ENCODE measurements at places on chromosomes 4 and X. TPM values are rescaled to one million over a fixed set of nuclear protein-coding genes. Genes with fewer than 3 reads are reported as not detected.

Gene SMR3B
- total RNA-seq = not detected

- no peak for DNase-seq
These were observed 47.6 kb downstream of the RPS3A start for GRCh38 chr4:151147000-151147399.

- DNase-seq = no peak
These were observed 15.6 kb downstream of the TET2 start for GRCh38 chr4:105162123-105162796.

DNA sequence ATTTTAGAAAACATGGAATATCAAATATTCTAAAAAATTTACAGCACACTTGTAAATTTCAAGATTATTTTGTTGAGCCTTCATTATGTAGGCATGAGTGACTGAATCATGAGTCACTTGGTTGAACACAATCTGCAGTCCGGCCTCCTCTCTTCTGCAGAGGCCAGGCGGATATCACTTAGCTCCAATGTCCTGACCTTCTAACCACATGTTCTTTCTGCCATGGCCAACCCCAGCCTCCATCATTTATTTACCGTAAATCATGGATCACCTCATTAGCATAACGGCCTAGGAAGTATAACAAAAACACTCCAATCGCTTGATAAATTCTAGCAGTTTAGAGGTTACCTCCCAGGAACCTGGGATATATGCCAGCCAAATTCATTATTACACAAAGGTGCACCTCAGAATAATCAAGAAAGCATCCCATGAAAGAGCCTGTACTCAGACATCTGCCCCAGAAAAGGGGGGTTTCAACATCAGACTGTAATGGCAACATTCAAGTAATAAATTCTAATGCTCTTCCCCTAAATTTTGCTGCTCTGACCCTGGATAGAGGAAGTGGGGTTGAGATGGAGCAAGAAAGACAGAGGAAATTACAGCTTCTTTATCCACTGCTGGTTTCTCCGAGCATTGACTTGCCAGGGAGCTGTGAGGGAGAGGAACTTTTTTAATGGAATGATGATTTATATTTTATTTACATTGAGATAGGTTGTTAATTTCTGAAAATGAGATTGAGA lies 2153.6 kb upstream of the AGA start:
- DNase-seq = no peak

DNA sequence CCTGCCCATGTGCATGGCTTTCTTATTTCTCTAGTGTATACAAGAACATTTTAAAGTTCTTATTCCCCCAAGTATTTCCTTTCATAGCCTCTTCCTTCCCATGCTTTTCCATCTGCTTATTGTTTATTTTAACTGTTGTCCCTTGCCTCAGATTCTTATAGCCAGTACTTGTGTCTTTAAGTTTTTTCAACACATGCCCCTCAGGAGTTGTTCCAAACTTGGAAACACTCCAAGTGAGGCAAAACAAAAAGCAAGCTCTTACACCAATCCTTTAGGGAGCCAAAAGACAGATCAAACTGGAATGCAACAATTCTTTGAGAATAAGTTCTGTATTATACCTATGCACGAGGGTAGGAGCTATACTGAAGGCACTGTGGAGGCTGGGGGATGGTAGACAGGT lies 222.0 kb upstream of the STK26 start:
- no peak for DNase-seq

DNA sequence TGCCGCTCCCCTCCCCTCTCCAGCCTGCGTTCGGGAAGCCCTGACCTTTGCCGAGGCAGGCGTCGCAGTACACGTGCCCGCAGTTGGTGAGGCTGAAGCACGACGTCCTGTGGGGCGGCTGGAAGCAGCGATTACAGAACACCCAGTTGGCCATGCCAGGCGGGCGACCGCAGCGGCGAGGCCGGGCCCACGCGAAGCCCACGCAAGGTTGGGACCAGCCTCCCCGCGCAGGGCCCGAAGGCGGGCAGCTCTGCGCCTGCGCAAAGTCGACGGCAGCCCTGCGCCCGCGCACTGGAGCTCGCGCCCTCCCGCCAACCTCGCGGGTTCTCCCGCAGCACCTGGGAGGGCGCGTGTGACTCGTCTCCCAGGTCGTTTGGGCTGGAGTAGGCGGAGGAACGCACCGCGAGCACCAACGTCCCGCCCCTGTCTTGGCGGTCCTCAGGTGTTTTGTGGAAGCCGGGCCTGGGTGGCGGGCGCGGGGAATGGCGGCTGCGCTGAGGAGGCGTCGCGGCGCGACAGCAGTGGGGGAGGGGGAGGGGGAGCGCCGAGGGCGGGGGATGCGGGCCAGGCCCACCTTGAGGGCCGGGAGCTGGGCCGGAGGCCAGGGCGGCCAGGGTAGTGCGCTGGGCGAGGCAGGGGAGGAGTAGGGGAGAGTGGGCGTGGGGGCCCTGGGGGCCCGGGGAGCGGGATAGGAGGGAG lies at the start of gene RNF212:
TSS of gene RNF212 (minus strand) at position 254 of the 699 bp plus-strand sequence. CDS start at position 154, 100 bp downstream.
- DNase-seq = no peak

- no peak for DNase-seq
These were observed 254.4 kb upstream of the CXXC4 start for GRCh38 chr4:104749062-104749461.

DNA sequence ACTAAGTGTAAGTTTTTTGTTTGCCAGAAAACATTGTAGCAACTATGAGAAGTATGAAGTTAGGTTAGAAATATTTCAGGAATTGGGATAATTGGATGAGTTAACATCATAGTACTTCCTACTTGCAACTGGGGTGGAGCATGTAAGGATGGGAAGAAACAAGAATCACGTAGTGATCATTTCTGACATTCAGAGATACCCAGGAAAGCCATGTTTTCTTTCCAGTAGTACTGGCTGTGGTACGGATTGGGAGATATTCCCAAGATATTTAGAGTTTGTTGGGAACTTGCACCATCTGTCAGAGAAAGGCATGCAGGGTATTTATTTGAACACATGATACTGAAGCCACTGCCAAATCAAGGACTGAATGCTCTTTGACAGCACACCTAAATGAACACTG lies 87.6 kb upstream of the SLC4A4 start:
- DNase-seq = no peak

DNA sequence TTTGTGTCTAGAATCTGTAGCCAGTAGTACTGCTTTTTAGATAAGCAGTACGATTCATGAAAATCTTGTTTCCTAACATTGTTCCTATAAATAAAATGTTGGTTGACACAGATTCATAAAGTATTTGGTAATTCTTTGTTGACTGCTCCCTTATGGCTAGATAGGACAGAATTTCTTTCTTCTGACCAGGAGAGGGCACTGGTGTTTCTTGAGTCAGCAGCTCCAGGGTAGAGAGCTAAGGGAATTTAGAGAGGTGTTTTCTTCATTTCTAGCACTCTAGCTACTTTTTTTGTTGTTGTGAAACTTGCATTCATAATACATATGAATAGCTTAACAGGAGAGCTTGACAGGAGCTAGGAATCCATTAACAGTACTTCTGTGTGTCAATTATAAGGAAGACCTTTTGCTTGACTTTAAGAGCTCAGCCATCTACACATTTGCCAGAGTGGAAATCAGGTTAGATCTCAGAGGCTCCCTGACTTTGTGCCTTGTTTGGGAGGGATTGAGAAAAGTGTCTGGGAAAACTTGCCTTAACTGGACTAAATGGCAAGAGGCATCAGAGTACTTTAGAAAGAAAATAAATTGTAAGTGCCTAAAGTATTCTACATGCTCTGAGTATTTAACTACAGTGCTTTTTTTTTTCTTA lies 756.1 kb downstream of the SH3BGRL start:
- no peak for DNase-seq

DNA sequence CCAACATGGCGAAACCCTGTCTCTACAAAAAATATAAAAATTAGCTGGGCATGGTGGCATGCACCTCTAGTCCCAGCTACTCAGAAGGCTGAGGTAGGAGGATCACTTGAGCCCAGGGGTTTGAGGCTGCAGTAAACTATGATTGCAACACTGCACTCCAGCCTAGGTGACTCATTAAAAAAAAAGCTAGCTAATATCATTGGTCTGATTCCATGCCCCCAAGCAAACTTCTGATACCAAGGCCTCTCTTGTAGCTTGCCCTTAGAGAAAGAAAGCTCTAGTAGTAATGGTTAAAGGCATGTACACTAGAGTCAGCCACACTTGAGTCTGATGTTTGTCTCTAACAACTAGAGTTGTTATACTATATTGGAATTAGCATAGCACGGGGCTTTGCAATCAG lies 32.6 kb upstream of the PHF8 start:
- DNase-seq = no peak

- no peak for DNase-seq
These were observed 4.5 kb downstream of the HPGD start for GRCh38 chr4:174517502-174518445.

Gene ZNF157
- total RNA-seq = not detected

Gene MTMR8
- total RNA-seq = 0.25 TPM

GRCh38 chrX:51866210-51866609 lies 27.2 kb upstream of the MAGED1 start:
- DNase-seq = no peak

Gene XAGE1A
- not detected for total RNA-seq

Data from left lobe of liver (tissue), 2 donors.